ENCODE measurements at places on chromosomes 6 and 20. TPM values are rescaled to one million over a fixed set of nuclear protein-coding genes. Genes with fewer than 3 reads are reported as not detected.

The PTCRA gene
- not detected for total RNA-seq

The TPMT gene
- 11.9 TPM for total RNA-seq

The GRM1 gene
- total RNA-seq = 0.25 TPM

The PRL gene
- not detected for total RNA-seq

The CENPQ gene
- total RNA-seq = 5.2 TPM

The HLA-F gene
- total RNA-seq = not detected

The WFDC12 gene
- not detected for total RNA-seq

The NPEPL1 gene
- 22.0 TPM for total RNA-seq

The DACT2 gene
- under 0.01 TPM for total RNA-seq

The OOEP gene
- total RNA-seq = not detected
